T-cell (primary cell): ENCODE measurements at places on chromosomes 7 and 10. TPM values are rescaled to one million over a fixed set of nuclear protein-coding genes. Genes with fewer than 3 reads are reported as not detected.

MACC1 gene
- 0.39 TPM for total RNA-seq

IL15RA gene
- total RNA-seq = 18.2 TPM

KCNIP2 gene
- 3.2 TPM for total RNA-seq

XPNPEP1 gene
- 63.9 TPM for total RNA-seq

DNA sequence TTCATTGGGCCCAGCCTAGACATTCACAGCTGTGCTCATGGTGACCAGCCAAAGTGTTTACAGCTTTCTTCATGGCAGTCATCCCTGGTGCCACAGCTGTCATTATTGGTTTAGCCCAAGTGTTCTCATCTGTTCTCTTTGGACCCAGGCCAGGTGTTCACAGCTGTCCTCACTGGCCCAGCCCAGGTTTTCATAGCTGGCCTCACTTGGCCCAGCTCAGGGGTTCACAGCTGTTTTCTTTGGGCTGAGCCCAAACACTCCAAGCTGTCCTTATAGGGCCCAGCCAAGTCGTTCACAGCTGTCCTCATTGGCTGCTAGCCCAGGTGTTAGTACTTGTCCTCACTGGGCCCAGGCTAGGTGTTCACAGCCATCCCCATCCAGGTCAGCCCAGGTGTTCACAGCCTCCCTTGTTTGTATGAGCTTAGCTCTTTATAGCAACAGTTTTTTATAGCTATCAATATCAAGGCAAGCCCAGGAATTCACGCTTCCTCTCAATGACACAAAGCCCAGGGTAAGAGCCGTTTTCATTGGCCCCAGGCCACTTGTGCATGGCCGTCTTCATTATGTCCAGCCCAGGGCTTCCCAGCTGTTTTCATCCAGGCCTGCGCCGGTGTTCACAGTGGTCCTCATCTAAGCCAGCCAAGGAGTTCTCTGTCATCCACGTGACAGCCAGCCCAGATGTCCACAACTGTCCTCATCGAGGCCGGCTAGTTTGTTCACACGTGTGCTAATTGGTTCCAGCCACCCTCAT, 11.6 kb downstream of the FRG2B start:
- no peak for DNase-seq

GRCh38 chr10:104925232-104925851, 284.3 kb downstream of the SORCS3 start:
- DNase-seq = peak; percentile 49

DNA sequence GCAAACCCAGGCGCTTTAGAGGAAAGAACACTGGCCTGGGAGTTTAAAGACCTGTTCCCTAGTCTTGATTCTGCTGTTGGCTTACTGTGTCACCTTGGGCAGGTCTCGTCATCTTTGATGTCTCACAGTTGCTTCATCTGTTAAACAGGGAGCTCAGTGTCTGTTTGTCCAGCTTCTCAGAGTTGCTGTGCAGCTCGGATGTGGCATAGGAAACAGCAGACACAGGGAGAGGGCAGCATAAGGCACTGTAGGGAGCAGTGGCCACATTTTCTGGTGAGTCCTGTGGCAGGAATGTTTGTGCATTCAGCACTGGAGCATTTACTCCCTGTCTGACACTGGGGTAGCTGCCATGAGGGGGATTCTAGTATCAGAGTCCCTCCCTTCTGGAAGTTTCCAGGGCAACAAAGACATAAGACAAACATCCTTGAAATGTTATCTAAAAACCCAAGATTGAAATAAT, 2.0 kb downstream of the REPIN1 start:
- no peak for DNase-seq
